PC-9 (cell line): ENCODE measurements at places on chromosomes 5 and 9.

- DNase-seq: peak; percentile 95
Measured at GRCh38 chr9:89179895-89180734, 1.5 kb upstream of the SHC3 start.

DNA sequence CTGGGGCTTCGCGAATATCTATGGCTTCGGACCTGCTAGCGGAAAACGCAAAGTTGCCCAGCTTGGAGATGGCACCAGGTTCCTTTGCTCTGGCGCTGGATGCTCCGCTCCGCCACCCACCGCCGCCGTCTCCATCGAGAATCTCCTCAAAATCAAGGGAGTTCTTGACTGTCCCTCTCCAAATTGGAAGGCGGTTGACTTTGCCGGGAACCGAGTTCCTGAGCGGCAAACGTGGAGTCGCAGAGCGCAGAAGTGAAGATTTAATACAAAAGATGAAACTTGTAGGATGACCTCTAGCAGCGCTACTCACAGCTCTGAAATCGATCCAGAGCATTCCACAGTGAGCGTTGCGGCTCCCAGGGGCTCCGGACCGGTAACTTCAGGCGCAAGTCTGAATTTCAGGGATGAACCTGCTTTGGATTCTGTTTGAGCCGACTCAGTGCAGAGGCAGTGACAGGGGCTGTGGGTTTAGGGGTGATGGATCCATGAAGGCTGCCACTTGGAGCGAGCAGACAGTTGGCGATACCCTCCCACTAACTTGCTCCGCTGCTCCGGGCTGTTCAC is 1641.5 kb upstream of the C9orf72 start:
- DNase-seq: no peak

DNA sequence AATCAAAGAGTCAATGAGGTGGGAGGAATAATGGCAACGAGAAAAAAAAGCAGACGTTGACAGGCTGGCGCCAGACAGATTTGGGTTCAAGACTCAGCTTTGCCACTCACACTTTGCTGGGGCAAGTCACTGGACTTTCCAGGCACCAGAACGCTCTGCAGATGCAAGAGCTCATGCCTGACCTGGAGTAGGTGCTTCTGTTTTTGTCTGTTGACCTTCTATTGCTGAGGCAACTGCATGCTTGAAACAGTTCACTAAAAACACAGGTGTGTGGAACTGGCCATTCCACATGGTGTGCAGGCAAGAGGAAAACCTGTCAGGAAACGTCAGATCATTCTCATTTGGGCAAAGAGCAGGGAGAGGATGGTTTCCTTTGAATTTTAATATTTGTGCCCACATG is 161.2 kb upstream of the SMIM23 start:
- no peak for DNase-seq

DNA sequence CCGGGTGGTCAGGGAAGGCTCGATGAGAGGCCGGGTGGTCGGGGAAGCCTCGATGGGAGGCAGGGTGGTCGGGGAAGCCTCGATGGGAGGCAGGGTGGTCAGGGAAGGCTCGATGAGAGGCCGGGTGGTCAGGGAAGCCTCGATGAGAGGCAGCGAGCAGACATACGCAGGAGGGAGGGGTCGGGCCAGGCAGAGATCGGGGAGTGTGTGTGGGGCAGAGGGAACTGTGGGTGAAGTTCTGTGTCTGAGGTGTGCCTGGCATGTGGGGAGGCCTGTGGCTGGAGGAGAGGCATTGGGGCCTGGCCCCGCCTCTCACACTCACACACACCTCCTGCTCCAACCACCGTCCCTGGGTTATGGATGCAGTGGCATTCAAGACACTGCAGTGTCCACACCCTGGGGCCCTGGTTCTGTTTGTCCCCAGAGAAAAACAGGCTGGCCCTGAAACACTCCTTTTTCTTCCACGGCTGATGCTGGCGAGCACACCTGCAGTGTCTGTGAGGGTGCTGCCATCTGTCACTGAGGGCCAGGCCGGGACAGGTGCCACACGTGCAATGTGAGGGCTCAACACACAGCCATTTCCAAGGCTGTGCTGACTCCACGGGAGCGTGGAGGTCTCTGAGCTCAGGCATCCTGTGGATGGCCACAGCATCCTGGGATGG is 6.5 kb upstream of the PLEKHG4B start:
- DNase-seq: no peak

- no peak for DNase-seq
Measured at GRCh38 chr9:129405827-129406213, 215.1 kb downstream of the C9orf50 start.

- DNase-seq: no peak
Measured at GRCh38 chr5:181184845-181185216, 20.2 kb downstream of the TRIM7 start.

DNA sequence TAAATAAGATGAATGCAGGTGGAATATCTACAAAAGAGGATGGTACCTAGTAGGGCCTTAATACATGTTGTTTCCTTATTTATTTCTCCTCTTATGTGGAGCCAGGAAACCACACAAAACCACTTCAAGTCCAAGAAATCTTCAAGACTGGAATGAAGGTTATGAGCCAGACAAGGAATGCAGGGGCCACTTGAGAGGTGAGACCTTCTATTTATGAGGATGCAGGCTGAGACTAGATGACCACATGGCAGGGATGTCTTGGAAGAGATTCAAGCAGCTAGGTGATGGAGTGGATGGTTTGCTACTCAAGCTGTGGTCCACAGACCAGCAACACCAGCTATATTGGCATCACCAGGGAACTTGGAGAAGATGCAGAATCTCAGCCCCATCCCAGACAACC is 92.2 kb downstream of the TNC start:
- no peak for DNase-seq

DNA sequence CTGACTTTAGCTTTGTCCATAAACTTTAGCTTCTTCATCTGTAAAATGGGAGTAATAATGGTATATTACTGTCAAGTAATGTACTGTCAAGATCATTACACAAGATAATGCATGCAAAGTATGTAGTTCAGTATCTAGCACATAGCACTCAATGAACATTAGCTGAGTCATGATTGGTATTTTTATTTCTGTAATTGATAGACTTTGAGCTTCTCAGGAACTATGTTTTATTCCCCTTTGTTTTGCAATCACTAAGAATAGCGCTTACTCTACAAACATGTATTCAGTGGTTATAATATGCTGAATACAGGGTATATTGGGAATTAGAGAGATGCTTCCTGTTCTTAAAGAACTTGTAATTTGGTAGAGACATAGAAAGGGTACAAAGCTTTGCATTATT is 142.3 kb upstream of the KLF9 start:
- no peak for DNase-seq

- DNase-seq: no peak
Measured at GRCh38 chr9:113626735-113627495, 163.4 kb downstream of the RGS3 start.

- no peak for DNase-seq
Measured at GRCh38 chr9:130711469-130711868, 17.9 kb downstream of the EXOSC2 start.

DNA sequence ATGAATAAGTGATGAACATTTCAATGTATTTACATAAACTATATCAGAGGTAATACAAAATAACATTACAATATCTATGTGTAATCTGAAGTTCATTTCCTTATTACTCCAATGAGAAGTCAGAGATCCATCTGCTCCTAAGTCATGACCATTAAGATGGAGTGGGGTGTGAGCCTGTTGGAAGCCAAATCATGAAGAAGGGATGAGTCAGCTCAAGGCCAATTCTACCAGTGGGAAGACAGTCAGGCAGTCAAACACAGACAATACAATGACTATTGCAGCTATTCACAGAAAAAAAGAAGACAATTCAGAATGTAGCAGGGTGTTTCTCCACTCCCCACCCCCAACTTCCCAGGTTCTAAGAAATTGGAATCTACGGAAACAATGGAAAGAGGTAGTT is 155.0 kb downstream of the NFIB start:
- no peak for DNase-seq

GRCh38 chr5:159207222-159207685 is 2.1 kb downstream of the RNF145 start:
- no peak for DNase-seq

DNA sequence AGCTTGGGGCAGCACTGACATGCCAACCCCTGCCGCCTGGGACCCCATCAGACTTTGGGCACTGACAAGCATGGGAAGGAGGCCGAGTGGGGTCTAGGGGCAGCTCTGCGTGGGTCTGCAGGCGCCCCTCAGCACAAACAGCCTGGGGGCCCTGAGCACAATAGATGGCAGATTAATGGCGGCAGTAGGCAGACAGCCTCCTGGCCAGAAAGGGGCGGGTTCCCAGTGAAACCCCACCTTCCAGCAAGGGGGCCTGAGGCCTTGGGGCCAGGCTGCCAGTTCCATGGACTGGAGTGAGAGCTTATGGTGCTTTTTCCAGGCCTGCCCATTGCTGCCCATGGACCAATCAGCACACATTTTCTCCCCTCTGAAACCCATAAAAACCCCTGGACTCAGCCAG is 2031.2 kb downstream of the EFNA5 start:
- DNase-seq: no peak

DNA sequence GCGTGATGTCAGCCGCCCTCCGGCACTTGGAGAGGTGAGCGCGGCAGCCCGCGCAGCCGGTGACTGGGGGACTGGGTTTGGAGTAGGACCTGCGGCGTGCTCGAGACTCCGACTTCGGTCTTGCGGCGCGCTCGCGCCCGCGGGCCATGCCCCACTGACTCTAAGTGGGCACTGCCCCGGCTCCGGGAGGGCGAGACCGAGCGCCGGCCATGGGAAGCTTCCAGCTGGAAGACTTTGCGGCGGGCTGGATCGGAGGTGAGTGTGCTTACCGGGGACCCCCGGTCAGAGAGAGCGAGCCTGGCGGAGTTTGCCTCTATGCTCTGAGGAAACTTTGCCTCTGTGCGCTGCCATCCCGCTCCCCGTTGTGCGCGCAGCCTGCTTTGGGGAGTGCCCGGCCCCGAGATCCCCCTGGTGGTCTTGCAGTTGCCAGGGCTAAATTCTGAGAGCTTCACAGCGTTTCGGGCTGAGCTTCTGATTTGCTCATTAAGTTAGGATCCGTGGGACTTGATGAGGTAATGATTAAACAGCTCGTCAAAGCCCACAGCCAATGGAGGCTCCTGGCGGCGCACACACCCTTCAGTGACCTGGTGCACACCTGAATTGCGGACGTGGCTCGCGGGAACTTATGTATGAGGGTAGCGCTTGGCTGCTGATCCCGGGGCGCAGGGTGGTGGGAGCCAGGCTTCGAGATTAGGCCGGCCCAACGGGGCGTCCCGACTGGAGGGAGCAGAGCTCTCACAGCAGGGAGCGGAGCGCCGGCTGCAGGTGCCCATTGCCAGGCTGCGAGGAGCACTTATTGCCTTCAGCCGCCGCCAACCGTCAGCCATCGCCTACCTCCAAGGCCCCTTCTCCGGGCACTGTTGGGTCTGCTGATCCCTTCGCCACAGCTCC is at the start of gene SLC25A48:
Gene SLC25A48, plus strand, starts transcription at position 25 of the 891 bp plus-strand sequence. Its CDS starts 185 bp downstream, at position 210.
- DNase-seq: no peak

DNA sequence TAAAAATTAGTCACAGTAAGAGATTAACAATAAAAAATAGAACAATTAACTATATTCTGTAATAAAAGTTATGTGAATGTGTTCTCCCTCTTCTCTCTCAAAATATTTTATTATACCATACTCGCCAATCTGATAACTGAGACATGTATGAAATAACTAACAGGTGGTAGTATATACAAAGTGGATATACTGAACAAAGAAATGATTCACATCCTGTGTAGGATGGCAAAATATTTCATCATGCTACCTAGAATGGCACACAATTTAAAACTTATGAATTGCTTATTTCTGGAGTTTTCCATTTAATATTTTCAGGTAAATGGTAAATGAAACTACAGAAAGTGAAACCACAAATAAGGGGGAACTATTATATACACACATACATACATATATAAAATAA is 152.5 kb downstream of the RNF180 start:
- no peak for DNase-seq

DNA sequence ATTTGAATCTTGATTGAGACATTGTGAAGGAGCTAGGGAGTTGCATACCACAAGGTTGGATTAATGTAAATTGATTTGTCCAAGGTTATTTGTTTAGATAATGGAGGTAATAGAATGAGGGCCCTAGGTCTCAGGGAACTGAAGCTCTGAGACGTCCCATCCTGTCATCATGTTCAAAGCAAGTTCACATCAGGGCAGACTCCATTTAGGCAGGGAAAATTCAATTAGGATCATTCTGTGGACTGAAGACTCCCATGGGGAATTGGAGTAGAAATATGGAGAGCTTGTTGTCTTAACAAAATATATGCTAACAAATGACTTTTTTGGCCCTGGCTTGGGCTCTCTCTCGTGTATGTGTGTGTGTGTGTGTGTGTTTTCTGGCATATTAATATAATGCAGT is 722.0 kb upstream of the ADAMTS16 start:
- no peak for DNase-seq

DNA sequence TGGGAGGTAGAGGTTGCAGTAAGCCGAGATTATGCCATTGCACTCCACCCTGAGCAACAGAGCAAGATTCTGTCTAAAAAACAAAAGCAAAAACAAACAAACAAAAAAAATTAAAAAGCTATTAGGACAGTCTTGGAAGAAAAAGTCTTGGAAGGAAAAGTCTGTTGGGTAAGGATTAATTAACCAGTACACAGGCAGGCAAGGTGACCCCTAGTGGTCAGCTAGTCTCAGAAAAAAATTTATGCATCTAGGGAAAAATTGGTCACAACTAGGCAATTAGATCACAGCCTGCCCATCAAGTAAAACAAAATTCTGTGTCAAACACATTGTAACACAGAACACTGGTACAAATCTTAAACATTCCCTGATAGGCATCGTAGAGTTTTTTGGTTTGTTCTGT is 6.7 kb upstream of the ANKRD18B start:
- peak; percentile 45 for DNase-seq

GRCh38 chr9:69431777-69432176 is 106.8 kb downstream of the ENTREP1 start:
- DNase-seq: no peak
